ENCODE measurements at places on chromosomes 12 and 14.

DNA sequence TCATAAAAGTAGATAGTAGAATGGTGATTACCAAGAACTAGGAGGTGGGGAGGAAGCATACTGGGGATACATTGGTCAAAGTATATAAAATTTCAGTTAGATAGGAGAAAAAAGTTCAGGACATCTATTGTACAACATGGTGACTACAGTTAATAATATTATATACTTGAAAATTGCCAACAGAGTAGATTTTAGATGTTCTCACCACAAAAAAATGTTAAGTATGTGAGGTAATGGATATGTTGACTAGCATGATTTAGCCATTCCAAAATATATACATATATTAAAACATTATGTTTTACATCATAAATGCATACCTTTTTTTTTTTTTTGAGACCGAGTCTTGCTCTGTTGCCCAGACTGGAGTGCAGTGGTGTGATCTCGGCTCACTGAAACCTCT is 31.0 kb downstream of the TMEM116 start:
- DNase-seq = peak; percentile 9

DNA sequence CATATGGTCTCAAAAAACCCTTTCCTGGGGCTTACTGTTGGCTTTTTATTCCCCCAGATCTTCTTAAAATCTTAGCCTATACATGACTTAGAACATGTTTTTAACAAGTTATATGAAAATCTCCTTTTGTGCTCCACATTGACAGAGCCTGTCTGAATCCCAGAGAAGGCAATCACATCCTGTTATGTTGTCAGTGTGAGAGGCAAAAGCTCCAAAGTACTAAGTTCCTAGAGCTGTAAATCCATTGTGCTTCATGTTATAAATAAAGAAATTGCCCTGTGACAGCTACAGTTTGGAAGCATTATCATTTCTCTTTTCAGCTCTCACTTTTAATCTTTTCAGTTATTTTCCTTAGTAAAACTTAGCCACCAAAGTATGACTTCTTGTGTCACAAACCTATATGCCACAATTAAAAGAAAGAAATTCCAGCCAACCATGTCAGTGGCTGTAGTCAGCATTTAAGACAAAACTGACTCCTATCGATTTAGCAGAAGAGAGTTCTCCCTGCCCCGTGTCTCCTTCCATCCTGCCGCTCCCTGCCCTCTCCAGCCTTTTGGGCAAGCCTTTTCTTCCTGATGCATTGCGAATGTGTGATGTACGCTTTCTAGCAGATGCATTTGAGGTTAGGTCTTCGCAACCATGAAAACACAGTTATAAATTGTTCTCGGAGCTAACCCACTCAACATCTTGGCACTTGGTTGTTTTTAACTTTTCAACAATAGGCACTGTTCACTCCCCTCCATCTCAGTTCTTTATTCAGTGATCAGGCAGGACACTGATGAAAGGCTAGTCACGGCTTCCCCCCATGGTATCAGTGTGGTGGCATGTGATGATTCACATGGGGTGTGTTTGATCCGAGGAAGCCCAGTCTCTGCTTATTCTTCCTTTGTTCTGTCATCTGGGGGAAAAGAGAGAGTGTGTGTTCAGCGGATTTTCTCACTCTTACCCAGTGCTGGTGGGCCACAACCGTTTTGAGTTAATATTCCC is 143.5 kb downstream of the SSPN start:
- DNase-seq = peak; percentile 51

GRCh38 chr12:120998435-120998834 is 17.9 kb downstream of the C12orf43 start:
- no peak for DNase-seq

- no peak for DNase-seq
These were observed 32.4 kb upstream of the AP4S1 start for GRCh38 chr14:30993071-30993470.

GRCh38 chr12:5900533-5901205 is 44.4 kb downstream of the ANO2 start:
- no peak for DNase-seq

DNA sequence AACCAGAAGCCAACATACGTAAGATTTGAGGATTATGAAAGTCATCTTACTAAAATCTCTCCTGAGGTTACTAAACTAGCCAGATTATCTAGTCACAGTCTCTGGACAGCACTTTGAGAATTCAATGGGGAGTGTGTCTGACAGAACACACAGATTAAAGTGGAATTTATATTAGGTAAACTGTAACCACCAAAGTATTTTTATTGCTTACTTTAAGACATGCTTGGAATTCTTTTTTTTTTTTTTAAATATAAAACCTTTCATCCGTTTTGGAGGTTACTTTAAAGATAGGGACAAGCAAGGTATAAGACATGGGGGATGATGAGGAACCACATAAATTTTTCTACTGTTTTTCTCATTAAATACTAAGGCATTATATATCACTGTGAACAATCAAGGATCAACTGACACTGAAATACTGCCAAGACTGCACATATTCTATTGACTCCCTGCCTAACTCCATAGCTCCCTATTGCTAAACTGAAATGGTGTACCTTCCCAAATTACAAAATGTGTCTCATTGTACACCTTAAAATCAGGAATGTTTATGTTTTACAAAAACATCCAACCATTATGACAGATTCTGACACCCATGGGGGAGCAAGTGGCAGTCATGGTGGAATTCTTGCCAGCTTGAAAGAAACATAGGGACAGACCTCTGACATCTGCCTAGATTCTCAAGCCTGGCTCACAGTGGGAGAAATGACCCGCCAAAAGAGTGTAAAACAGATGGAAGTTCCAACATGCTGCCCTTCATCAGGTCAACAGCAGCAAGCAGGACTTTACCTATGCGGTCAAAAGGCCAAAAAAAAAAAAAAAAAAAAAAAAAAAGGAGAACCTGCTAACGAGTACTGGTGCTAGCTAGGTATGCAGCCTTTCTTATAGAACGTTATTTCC is 239.3 kb downstream of the MED13L start:
- DNase-seq = peak; percentile 56

DNA sequence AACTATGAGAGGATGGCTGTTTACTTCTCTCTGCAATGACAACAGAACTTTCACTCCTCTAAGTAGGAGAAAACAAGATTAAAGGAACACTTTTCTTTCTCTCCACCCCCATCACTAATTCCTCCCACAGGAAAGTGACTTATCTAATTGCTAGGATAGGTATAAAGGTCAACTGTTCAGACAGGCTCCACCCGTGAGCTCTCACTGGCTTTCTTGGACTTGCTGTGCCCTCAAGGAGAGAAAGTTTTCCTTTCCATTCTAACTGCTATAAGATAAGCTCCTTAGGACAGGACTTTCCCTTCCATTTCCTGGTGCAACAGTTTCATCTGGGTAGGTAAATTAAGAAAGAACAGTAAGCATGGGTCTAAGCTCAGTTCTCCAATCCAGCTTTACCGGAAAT is 4.8 kb downstream of the SLC41A2 start:
- DNase-seq = no peak

- no peak for DNase-seq
These were observed 29.9 kb downstream of the HSPB8 start for GRCh38 chr12:119208626-119209061.

All from astrocyte of the spinal cord (primary cell).